ENCODE measurements at places on chromosomes 2 and 18.

DNA sequence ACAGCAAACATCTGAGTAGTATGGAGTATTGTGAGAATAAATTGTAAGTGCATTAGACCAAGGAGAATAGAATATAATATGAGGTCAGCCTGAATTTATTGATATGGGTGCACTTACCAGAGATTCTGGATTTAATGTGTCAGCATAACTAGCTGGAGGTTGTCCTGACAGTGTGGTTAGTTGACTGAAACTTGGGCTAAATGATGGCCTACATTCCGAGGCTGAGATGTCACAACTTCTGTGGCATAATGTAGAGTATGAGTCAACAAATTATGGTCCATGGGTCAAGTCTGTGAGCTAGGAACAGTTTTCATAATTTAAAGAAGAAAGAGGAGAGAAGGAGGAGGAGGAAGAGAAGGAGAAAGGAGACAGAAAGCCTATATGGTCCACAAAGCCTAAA lies 127.6 kb downstream of the QPCT start:
- no peak for DNase-seq

DNA sequence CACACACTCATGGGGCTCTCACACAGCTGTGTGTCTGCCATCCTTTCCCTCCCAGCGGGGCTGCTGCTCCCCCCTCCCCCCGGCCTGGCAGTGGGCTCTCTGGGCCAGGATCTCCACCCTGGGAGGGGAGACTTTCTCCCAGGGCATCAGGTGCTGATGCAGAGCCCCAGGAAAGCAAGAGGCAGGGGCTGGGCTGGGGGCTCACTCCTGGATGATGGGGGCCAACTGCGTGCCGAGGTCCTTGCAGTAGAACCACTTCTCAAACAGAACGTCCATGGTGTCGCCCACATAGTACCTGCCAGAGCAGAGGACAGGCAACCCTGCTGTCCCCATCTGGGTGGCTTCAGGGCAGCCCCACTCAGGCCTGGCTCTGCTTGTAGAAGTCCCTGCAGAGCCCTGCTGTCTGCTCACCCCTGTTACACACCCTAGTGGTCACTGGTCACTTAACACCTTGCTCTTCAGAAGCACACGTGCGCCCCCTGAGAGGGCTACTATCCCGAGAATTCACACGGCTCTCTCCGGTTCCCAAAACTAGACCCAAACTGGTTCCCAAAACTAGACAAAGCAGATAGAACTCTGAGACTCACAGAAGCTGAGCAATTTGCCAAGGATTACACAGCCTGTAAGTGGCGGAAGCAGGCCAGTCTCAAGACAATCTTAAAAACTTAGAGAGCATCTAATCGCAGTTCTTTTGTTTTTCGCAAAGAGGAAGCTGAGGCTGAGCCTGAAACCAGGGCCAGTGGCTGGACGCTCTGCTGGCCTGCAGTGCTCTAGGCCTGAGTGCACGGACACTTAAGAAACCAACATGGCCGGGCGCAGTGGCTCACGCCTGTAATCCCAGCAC lies 6.6 kb upstream of the OXER1 start:
- DNase-seq: no peak

GRCh38 chr18:7452331-7452730 lies 114.8 kb upstream of the PTPRM start:
- DNase-seq: no peak

DNA sequence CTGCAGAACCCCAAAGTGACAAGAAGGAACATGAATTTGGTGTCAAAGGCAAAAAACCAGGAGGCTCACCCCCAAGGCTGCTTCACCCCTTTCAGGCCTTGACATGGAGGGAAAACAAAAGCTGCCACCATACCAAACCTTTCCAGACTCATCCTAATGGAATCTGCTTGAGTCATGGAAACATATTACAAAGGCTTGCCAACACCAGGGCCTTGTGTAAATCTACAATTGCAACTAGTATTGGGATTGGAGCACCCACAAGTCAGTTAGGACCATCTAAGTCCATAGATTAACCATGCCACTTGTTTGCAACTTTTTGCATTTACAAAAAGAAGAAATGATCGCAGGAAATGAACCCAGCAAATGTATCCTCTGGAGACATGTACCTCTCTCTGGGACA lies 297.6 kb downstream of the CDCA7 start:
- no peak for DNase-seq

DNA sequence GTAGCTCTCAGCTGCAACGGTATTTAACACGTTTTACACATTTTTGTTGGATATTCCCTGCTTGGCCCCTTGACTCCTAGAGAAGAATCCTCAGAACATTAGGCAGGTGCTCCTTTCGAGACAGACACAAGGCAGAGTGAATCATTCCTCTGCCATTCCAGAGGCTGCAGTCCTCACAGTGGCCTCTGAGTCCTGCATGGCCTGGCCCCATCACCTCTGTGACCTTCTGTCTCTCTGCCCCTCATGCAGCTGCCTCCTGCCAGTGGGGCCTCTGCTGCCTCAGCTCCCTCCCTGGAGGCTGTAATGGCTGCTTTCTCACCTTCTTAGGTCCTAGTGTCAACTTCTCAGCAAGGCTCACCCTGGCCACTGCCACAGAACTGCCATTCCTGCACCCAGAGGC lies 101.3 kb downstream of the PTPRM start:
- no peak for DNase-seq

GRCh38 chr2:229230256-229230655 lies 40.8 kb downstream of the PID1 start:
- no peak for DNase-seq

DNA sequence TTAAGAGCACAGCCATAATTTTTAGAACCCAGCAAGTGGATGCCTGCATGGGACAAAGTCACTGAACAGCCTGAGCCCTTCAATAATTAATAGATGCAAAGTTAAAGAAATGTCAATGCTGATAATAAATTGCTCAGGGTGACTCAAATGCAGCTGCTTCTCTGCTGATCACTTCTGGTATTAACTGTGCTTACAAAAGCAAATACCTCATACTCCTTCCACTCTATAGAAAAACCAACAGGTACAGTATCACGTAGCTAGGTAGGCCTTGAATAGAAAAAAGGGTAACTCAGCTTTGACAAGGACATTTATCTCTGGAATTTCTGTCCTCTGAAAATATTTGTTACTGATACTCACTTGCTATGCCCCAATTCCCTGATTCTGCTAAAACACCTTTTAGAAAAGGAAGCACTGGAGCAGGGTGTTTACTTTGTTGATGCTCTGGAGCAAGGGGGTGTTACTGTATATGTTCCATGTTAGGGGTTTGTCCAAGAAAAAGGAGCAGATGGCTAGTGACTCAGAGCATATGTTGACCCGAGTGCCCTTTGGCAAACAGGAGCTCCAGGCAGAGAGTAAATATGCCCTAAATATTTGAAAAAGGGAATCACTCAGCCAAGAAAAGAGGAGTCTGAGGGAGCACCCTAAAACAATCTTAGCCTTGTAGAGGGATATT lies 59.1 kb upstream of the RTN4 start:
- DNase-seq: no peak

DNA sequence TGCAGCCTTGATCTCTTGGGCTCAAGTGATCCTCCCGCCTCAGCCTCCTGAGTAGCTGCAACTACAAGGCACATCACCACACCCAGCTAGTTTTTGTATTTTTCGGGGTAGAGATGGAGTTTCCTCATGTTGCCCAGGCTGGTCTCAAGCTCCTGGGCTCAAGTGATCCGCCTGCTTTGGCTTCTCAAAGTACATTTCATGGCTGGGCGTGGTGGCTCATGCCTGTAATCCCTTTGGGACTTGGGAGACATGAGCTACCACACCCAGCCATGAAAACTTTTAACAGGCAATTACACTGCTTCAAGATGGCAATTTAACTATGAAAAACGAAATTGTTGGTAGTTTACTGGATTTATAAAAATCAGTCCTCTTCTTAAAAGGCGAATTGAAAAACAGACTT lies 69.7 kb downstream of the MEP1B start:
- DNase-seq: no peak

- DNase-seq: no peak
Measured at GRCh38 chr2:52639692-52640091, 1127.9 kb upstream of the CHAC2 start.

DNA sequence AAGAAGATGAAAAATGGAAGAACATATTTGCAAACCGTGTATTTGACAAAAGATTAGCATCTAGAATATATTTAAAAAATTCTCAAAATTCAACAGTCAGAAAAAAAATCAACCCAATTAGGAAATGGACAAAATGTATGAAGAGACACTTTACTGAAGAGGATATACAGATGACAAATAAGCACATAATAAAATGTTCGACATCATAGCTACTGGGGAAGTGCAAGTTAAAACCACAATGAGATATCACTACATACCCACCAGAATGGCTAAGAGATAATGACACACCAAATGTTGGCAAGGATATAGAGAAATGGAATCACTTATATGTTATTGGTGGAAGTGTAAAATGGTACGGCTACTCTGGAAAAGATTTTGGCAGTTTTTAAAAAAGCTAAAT lies 11.7 kb upstream of the NUP35 start:
- DNase-seq: no peak

GRCh38 chr2:120568975-120569268 lies 166.7 kb upstream of the GLI2 start:
- DNase-seq: no peak

DNA sequence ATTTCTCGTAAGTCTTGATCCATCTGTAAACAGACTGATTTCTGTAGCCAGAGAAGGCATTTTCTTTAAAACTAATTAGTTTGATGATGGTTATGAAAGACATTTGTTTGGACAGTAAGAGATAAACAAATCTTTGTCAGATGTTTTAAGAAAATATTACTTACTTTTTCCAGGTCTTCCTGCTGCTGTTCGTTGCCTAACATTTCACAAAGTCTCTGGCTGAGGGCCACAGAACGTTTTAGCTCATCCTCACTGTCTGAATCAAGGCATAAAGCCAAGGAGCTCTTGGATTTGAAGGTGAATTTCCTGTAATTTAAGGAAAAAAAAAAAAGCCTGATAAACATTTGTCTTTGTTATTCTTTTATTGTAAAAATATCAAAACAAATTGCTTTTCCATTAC lies 57.8 kb downstream of the VIL1 start:
- no peak for DNase-seq

DNA sequence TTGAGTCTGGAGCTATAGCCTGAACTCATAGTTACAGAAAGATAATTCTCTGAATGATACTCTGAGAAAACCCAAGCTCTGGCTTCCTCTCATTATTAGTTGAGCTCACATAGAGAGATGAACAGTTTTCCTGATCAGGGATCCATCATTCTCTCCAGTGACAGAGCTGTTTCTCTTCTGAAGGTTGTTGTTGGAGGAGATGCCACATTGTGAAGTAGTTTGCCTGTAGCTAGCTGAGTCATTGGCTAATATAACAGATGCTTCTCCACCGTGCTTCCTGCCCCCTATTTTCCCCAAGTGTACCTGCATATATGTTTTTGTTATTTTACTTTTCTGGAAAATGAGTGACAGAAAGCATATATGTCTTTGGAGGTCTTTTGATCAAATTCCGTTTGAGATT lies 64.6 kb downstream of the OSBPL6 start:
- no peak for DNase-seq

- DNase-seq: no peak
Measured at GRCh38 chr18:62732617-62733016, 17.3 kb downstream of the PHLPP1 start.

DNA sequence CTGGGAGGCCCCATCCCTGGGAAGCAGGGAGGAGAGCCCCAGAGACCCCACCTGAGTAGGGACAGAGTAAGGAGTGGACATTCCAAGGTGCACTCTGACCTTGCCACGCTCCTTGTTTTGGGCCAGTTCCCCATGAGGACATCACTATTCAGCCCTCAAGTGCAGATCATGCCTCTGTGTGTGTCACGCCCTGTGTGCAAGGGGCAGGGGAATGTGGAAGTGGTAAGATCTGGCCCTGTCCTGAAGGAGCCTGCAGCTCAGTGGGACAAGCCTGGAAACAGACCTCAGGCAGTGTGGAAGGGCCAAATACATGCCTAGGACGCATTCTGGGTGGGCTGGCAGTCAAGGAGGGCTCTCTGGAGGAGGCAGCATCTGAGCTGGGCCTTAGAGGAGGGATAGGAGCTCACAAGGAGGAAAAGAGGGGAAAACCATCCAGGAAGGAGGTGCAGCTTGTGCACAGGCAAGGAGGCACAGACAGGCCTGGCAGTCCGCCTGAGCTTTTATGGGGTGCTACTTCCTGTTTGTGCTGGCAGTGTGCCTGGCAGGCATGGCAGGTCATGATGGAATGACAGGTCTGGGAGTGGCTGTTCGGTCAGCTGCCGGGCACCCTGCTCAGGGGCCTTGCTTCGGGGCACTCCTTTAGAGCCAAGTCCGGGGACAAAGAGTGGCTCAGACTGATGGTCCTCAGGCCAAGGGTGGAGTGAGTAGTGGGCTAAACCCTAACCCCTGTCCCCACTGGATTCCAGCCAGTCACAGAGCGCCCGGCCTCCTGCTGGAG lies 3.3 kb downstream of the KLHL30 start:
- DNase-seq: no peak

DNA sequence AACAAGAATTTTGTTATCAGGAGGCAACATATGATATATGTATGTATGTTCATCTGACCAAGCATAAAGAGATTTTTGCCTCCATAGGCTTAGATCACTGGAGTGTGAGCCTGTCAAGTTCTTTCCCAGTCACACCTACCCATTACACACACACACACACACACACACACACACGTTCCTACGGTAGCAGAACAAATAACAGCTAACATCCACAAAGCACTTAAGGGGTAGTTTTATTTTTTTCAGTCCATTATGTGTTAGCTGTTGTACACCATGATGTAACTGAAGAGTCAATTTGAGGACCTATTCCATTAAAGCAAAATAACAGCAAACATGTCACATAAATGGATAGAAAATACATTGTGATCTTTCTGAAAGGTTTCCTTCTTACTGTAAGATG lies 39.5 kb downstream of the UGP2 start:
- no peak for DNase-seq

DNA sequence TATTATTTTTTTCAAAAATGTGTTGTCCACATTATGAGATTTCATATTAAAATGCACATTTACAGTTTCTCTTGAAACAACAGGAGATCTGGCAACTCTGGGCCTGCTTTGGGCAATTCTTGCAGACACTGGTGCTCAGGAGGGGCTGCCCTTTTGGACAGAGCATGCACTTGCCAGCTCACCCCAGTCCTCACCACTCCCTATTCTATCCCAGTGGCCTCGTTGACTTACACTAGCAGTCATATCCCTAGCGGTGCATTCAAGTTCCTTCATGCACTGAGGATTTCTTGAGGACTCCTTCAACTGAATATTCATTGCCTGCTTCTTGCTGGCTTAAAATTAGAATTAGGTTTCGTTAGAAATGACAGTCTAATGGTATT lies 87.9 kb upstream of the FHL2 start:
- no peak for DNase-seq

- peak; percentile 72 for DNase-seq
Measured at GRCh38 chr2:113876503-113877387, 13.1 kb upstream of the ACTR3 start.

DNA sequence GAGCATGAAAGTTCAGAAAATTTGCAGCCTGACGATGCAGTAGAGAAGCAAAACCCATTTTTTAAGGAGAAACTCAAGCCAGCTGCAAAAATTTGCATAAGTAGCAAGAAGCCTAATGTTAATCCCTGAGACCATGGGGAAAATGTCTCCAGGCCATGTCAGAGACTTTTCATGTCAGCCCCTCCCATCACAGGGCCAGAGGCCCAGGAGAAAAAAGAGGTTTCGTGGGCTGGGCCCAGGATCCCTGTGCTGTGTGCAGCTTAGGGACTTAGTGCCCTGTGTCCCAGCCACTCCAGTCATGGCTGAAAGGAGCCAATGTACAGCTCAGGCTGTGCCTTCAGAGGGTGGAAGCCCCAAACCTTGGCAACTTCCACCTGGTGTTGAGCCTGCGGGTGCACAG lies 533.0 kb downstream of the THSD7B start:
- no peak for DNase-seq

GRCh38 chr18:59024829-59025228 lies 114.9 kb upstream of the SEC11C start:
- DNase-seq: no peak

Data from T-helper 2 cell treated with Interferon-gamma antibody and Interleukin-4, amounts not matched to agents 5 μg/mL and 100 μg/mL, for 36 hours (primary cell).